ENCODE measurements at places on chromosomes 3 and 15.

GRCh38 chr3:165946360-165946759 is 109.1 kb upstream of the BCHE start:
- no peak for DNase-seq

GRCh38 chr3:108488631-108489030 is 21.8 kb downstream of the MYH15 start:
- no peak for DNase-seq

GRCh38 chr3:180117381-180118163 is 80.8 kb upstream of the PEX5L start:
- DNase-seq, result no peak

- no peak for DNase-seq
Observed at GRCh38 chr15:67833710-67834511, 5.9 kb downstream of the RNU6-1 start.

GRCh38 chr3:34889641-34890040 is 749.7 kb upstream of the ARPP21 start:
- DNase-seq, result no peak

DNA sequence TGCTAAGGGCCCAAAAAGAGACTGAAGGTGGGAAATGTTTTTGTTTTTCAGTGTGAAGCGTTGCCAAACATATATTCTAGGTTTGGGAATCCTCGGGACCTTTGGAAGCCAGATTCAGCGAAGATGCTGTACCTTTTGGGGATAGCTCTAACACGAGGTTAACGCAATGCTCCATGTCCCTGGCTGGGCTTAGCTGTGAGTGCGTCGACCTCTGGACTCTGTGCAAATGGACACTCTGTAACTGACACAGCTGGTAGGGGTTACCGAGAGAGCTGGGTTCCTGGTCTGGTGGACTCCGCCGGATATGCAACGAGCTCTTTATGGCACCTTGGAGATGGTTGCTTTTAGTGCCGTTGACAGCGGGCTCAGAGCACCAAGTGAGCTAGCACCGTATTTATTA is 724 bp upstream of the SH3GL3 start:
- DNase-seq, result no peak

GRCh38 chr3:194631696-194632095 is 1.5 kb downstream of the TMEM44 start:
- no peak for DNase-seq

- DNase-seq, result no peak
Observed at GRCh38 chr15:101522091-101522490, 32.6 kb upstream of the PCSK6 start.

GRCh38 chr3:53696401-53697172 is 149.6 kb downstream of the CHDH start:
- no peak for DNase-seq

- DNase-seq, result no peak
Observed at GRCh38 chr3:50478671-50479260, 24.7 kb downstream of the CACNA2D2 start.

DNA sequence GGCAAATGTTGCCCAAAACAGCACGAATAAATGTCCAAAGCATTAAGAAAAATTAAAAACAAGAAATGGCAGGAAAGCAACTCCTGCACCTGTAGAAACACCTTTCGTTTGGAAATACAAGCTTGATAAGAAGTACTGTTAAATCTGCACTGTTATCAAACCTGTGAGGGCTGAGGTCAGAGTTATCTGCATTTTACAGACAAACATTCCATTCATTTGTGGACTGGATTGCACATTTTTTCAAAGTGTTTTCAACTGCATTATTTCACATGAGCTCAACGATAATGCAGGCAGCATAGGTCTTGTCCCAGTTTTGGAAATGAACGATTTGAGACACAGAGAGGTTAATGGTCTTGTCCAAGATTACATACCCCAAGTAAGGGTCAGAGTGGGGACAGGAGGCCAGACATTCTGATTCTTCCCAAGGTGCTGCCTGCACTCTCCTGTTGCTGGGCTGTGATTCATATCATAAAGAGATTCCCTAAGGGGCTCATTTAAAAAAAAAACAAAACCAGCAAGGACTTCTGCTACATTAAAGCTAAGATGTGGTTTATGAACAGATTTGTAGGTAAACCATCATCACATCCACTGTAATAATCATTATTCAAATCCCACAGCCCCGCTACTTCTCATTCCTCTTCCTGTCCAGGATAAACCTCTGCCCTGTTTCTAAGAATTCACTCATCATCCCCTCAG is 13.0 kb downstream of the GUCA1C start:
- DNase-seq, result no peak

DNA sequence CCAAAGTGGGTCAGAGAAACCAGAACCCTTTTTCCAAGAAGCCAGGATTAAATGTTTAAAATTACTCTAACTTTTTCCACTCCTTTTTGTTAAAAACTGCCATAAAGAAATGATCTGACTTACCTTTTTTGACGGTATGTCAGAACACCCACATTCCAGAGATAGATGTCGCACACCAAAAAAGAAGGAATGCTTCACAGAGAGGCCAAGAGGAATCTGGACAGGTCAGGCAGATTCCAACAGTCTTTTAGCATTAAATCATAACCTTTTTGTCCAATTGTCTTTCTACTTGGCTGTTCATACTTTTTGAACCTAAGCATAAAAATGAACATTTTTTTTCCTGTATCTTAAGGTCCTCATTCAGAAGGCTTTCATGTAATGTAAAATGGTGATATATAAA is 846.9 kb downstream of the NSUN3 start:
- DNase-seq, result no peak

DNA sequence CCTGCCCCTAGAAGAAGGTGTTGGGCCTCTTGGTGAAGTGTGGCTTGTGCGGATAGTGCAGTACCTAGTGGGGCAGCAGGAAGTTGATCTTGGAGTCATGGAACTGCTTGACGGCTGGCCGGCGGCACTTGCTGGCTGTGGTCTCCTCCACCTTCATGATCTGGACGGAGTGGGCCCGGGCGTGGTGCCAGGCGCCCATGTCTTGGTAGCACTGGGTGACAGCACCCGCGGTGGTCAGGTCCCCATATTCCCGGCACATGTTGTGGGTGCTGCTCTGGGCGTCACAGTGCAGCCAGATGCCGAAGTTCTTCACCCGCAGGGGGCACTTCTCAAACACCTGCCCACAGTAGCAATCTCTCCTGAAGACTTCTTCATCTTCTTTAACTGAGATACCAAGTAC is 30.7 kb downstream of the EXOG start:
- DNase-seq, result no peak

DNA sequence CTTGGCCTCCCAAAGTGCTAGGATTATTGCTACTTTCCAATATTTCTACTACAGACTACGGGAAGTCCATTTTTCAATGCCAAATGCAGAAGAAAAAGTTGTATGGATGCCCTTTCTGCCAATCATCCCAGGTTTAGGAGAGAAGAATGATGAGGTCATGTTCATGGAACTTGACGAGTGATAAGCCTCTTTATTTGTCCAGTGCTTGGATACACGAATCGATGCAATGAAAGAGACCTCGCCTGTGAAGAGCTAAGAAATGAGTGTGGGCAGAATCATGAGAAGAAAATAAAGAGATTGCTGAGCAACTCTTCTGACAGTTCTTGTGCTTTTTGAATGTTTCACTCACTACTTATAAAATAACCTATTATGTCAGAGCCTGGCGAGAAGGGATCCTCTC is 996 bp upstream of the SLC28A1 start:
- no peak for DNase-seq

DNA sequence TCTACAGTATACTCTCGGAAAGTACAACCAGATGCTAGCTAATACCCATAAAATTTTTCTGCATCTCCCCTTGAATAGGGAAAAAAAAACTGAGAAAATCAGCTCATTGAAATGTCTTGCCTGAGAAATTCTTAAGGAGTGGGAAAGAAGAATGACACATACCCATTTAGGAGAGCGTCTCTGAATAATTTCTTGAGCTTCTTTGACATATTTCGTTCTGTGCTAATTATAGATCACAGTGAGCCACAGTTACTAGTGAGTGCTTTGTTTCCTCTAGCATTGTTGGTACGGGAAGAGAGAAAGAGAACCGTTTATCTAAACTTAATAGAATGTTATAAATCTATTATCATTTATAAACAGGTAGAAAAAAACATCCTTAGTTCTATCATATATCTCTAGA is 588.4 kb downstream of the UNC13C start:
- DNase-seq, result no peak

DNA sequence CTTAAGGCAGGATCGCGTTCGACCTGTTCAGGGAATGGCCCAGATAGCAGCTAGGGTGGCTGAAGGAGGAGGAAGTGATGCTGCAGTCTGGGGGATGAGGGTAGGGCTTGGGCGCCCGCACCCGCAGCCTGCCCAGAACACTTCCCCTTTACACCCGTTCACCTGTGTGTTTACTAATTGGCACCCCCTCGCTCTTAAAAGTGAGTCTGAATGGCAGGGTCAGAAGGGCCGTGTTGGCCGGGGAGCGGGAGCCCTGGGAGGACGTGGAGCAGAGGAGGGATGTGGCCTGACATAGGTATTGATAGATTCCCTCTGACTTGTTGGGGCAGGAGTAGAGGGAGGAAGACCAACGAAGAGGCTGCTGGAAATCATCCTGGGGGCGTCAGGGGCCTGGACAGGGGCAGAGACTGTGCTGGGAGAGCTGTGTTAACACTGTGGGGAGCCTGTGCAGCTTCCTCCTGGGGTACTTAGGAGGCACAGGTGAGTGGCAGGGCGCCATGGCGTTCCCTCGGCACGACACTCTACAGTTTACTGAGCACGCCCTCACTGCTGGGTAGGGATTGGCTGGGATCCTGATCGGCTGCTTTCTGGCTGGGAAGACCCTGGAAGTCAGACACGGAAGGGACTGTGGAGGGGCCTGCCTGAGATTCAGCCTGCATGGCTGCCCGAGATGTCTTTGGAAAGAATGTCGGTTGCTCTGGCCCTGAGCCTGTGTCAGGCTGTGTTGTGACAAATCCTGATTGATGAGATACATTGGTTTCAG is 51.7 kb downstream of the SLC6A6 start:
- no peak for DNase-seq

DNA sequence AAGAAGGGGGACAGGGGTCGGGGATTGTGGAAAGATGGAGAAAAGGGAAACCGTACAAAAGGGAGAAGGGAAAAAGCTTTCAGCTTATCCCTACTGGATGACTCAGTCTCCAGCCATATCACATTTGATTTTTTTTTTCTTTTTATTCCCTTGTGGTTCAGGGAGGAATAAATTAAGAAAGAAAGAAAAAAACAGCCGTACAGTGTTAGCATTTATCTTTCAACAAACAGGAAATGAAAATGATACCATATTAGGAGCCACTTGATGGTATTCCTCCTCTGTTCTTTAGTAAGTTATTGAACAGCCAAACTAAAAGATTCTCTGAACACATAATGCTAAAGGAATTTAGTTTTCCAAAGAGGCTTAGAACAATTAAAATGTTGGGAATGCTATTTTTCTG is 594.4 kb downstream of the FOXP1 start:
- DNase-seq, result no peak

GRCh38 chr15:40253167-40253790 is 14.4 kb downstream of the PAK6 start:
- DNase-seq, result no peak

DNA sequence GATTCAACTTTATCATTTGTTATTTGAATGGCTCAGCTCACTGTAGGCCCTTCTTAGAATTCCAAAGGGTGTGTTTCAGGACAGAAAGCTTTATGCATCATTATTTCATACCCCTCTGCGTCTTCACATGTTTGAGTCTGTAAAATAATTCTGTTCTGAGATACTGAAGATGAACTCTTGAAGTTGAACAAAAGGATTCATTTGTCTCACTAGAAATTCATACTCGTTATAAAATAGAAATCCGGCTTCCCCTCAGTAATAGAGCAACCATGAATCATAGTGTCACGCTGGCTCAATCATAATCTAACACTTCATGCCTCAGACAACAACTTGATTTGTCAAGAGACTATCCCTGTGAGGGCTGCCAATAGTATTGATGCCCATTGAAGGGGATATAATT is 1015.4 kb upstream of the SEMA6D start:
- DNase-seq, result no peak

DNA sequence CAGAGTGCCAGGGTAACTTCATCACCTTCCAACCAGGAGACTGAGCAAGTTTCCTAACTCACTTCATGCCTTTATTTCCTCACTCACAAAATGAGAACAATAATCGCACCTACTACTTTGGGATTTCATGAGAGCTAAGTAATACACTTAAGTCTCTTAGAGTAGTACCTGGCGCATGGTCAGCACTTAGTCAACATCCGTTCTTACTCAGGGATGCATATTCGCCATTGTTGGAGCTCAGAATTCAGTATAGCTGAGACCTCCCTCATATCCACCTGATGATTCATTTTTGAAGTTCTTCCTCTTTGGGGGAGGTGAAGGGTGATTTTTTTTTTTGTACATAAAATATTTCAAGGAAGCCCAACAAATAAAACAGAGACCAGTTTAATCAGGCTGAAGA is 188.2 kb downstream of the AGBL1 start:
- DNase-seq, result no peak

- DNase-seq, result no peak
Observed at GRCh38 chr3:42179110-42179725, 86.8 kb downstream of the CCK start.

- no peak for DNase-seq
Observed at GRCh38 chr3:121809249-121809648, 25.6 kb downstream of the IQCB1 start.

DNA sequence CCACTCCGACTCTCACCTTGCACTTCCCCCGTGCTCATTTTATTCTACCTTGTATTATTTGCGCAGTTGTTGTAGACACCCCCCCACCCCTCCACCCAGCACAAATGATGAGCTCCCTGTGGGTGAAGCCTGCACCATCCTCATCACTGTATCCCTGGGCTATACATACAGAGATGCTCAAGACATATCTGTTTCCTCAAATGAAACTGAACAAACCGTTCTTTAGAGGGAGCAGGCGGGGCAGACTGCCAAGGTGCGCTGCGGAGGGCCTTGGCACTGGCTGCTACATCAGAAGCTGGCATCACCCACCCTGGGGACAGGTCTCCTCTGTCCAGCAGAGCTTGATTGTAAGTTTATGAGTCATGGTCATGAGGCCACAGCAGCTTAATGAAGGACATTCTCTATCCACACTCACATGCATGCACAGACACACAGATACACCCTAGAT is 29.0 kb downstream of the ADCY5 start:
- no peak for DNase-seq

DNA sequence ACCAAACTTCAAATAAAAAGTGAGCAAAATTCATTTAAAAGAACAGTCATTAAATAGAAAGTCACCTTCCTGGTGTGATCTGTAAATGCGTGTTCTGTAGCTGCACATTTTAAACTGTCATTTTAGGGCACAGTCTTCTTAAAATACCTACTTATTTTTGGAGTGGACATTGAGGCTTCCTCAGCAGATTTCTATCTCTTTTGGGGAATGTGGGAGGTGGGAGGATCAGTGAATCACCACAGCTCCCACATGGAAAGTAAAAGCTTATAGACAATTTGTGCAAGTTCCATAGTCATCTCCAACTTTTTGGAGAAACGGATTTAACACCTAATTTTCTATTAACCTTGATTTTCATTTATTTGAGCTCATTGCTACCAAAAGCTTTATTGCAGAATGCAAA is 21.0 kb upstream of the MOBP start:
- DNase-seq, result no peak

- DNase-seq, result peak; percentile 87
Observed at GRCh38 chr3:123758081-123758564, 126.0 kb downstream of the MYLK start.
